ENCODE measurements at places on chromosomes 1 and 21.

DNA sequence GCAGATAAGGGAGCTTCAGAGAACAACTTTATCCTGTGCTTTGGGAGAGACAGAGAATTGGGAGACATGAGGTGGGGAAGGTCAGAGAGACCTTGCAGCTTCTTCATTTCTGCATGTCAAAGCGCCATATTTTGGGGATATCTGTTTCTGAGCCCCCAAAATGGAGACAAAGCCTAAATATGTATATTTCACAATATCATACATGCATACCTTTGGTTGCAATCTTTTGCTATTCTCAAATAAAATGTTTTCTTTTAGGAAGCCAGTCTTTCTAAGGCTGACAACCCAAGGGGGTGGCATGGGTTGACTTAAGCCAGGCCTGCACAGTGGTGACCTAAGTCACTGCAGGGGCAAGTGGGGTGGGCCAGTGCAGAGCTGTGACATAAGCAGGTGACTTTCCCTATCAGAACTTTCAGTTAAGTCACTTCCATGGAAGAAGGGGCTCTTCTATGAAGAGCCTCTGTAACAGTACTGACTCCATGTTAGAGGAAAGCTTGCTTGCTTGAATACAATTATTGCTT lies 13.9 kb upstream of the MRPL55 start:
- peaks cover 10% of the 10 kb centered on the region for H3K27me3 ChIP-seq
- H3K36me3 ChIP-seq: no peaks in the 10 kb centered on the region
- H3K27ac ChIP-seq: no peak overlapping the region
- no peaks in the 10 kb centered on the region for H3K4me1 ChIP-seq
- DNase-seq: no peak

- H3K27ac ChIP-seq: no peak overlapping the region
- DNase-seq: no peak
- no peaks in the 10 kb centered on the region for H3K36me3 ChIP-seq
Measured at GRCh38 chr1:211623515-211623914, 44.6 kb upstream of the SLC30A1 start.

DNA sequence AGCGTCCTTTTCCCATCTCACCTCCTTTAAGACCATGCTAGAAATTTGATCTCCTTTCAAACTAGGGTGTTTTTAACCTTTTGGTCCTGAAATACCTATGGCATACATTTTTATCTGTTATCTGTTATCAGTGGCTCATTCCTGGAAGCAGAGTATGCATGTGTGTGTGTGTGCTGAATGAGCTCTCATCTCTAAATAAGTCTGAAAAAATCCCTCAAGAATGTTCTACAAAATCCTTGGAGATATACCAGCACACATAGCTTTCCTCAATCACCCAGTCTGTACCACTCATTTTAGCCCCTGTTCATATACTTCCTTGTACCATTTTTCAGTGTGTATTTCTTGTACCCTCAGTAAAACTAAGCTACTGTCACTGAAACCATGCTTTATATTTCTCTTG lies 6.0 kb upstream of the DARS2 start:
- H3K4me3 ChIP-seq: no peak overlapping the region
- peaks cover 13% of the 10 kb centered on the region for H3K4me1 ChIP-seq

DNA sequence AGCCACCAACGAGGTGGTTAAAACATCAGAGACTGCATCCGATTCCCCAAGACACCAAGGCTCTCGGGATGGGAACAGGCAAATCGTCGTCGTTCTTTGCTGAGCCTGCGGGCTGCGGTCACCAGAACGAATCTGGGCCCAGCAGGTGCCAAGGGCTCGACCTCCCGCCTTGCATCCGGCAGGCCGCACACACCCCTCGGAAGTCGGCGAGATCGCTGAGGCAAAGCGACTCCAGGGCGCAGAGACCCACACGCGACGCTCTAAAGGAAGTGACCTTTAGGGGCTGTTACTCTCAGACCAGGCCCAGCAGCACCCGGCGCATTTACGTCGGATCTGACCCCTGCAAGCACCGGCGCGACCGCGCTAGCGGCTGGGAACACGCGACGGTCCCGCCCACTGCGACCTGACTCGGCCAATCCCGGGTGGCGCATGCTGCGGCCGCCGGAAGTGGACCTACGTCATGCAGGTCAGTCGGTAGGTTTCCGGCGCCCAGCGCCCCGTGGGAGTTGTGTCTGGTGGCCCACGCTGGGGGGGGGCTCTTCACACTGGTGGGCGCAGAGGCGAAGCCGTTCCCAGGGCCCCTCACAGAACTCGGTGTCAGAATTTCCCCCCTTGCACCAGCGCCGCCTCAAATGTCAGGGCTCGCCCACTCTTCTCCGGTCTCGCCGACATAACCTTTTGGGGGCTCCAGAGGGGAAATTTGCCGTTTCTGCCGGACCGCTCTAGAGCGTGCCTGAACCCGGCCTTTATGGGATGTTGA lies 7.5 kb upstream of the PARK7 start:
- no peaks in the 10 kb centered on the region for H3K4me1 ChIP-seq
- H3K27me3 ChIP-seq: peaks cover 7% of the 10 kb centered on the region
- peak overlapping the region; percentile 31 for H3K4me3 ChIP-seq
- no peak for DNase-seq

- peak overlapping the region; percentile 86 for H3K4me3 ChIP-seq
- H3K27me3 ChIP-seq: no peaks in the 10 kb centered on the region
- no peak for DNase-seq
Measured at GRCh38 chr1:150970808-150971582, 3.6 kb downstream of the CERS2 start.

DNA sequence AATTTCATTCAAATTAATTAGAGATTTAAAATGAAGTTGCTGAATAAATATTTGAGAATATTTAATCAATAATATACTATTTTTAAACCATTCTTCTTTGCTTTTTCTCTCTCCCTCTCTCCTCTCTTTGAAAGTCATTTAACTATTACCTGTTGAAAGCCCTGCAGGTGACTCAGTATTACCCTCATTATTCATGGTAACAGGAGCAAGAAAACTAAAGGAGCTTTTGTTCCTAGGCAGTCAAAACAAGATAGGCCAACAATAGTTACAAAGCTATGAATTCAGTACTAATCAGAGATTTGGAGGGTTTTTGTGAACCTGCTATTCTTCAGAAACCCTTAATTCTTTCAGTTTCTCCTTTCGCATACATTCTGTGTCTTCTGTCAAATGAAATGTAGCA lies 721.3 kb upstream of the NCAM2 start:
- no peak overlapping the region for H3K4me3 ChIP-seq
- H3K27ac ChIP-seq: no peak overlapping the region
- H3K27me3 ChIP-seq: no peaks in the 10 kb centered on the region
- no peak for DNase-seq
- H3K4me1 ChIP-seq: no peaks in the 10 kb centered on the region

DNA sequence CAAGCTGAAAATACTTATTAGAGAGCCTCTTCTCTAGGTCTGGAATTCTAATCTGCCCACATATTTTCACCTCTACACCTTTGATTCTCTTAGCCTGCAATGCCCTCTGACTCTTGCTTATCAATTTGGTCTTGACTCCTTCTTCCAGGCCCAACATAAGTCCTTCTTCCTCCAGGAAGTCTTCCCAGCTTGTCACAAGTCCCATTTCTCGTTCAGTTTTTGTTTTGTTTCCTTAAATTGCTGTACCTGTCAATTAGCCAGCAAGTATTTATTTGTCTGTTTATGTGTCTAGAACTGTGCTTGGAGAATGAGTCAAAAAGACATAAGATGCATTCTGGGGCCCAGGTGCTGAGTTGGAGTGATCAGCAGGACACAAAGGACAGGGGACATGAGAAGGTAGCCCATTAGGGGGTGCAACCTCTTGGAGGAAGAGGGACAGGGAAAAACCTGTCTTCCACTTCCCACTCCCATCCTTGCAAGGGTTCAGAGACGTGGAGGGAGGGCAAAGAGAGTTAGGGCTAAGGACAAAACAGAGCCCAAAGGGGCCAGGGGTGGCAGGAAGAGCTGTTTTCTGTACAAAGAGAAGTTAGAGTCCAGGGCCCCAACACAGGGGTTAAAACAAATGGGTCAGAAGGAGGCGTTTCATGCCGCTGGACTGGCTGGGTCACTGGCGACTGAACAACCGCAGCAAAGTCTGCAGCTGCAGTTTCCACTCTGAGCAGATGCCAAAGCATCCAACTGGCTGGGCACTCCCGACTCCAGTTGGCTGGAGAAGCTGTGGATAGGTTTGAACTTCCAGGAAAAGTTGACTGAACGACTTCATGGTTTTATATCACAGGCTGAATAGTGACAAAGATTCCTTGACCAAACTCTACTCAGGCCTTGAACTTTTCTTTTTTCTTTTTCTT lies 10.7 kb upstream of the CNR2 start:
- no peak overlapping the region for H3K4me3 ChIP-seq
- H3K4me1 ChIP-seq: no peaks in the 10 kb centered on the region
- DNase-seq: no peak
- H3K36me3 ChIP-seq: no peaks in the 10 kb centered on the region
- H3K27ac ChIP-seq: no peak overlapping the region
- peaks cover under 1% of the 10 kb centered on the region for H3K27me3 ChIP-seq

- no peaks in the 10 kb centered on the region for H3K36me3 ChIP-seq
- H3K4me1 ChIP-seq: peaks cover 16% of the 10 kb centered on the region
- H3K27me3 ChIP-seq: peaks cover 95% of the 10 kb centered on the region
- H3K27ac ChIP-seq: peak overlapping the region; percentile 46
Measured at GRCh38 chr21:36710729-36711048, 11.8 kb downstream of the SIM2 start.

DNA sequence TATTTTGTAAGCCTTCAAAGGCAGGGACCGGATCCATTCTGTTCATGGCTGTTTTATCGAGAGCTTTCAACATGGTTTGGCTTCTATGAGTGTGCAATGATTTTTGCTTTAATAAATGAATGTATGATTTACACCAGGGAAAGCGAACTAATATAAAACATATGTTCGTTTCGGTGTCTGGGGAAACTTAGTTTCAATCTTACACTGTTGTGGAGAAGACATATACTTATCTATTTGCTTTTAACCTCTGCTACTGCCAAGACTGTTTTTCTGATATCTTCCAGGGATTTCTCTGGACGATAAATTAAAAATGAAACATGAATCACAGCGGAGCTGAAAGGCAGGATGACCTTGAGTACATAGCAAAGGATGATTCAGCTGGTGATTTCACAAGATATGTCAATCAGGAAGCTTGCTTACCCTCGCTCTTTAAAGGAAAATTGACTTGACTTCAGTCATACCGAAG lies 14.7 kb upstream of the CYYR1 start:
- no peak overlapping the region for H3K27ac ChIP-seq
- H3K36me3 ChIP-seq: no peaks in the 10 kb centered on the region

DNA sequence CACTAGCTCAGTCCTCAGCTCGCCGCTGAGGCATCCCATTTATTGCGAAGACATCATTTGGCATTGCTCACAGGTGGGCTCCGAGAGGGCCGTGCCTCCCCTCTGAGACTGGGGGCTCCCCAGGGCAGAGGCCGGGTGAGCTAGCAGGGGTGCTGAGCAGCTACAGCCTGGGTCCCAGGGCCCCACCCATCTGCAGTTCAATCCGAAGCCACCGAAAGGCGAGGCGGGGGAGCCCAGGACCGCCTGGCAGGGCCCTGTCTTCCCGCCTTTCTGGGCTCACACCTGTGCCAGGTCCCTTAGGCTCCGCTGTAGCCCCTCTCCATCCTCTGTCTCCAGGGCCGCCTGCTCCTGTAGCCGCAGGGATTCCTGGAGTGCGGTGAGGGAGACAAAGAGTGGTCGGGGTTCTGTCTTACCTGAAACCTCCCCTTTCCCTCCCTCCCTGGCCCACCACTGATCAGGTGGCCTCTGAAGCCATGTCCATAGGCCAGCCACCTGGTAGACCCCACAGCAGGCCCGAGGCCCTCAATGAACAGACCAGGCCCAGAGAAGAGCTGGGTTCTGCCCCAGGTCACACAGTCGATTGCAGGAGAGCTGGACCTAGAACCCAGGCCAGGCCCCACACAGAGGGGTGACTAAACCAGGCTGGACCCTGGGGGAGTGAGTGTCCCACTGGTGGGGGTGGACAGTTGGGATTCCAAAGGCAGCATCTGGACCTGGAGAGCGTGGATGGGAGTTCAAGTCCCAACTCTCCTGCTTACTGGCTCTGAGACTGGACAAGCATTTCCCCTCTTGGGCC lies 18.1 kb upstream of the NBPF1 start:
- no peaks in the 10 kb centered on the region for H3K27me3 ChIP-seq
- H3K27ac ChIP-seq: no peak overlapping the region
- no peak overlapping the region for H3K4me3 ChIP-seq
- H3K36me3 ChIP-seq: peaks cover 24% of the 10 kb centered on the region
- DNase-seq: peak; percentile 86

GRCh38 chr1:62280150-62280549 lies 39.1 kb downstream of the KANK4 start:
- DNase-seq: no peak
- no peak overlapping the region for H3K4me3 ChIP-seq
- H3K4me1 ChIP-seq: peaks cover 54% of the 10 kb centered on the region
- peaks cover 26% of the 10 kb centered on the region for H3K36me3 ChIP-seq

- no peak overlapping the region for H3K27ac ChIP-seq
- H3K4me1 ChIP-seq: peaks cover 5% of the 10 kb centered on the region
- H3K36me3 ChIP-seq: no peaks in the 10 kb centered on the region
- H3K27me3 ChIP-seq: no peaks in the 10 kb centered on the region
- no peak overlapping the region for H3K4me3 ChIP-seq
- DNase-seq: no peak
Measured at GRCh38 chr1:95889400-95889799, 655.4 kb downstream of the RWDD3 start.

- no peak for DNase-seq
- H3K4me1 ChIP-seq: no peaks in the 10 kb centered on the region
- H3K27ac ChIP-seq: no peak overlapping the region
- no peak overlapping the region for H3K4me3 ChIP-seq
Measured at GRCh38 chr1:178513278-178513983, 522 bp downstream of the TEX35 start.

GRCh38 chr1:6438047-6438525 lies 13.5 kb downstream of the ESPN start:
- H3K4me1 ChIP-seq: peaks cover 17% of the 10 kb centered on the region
- H3K4me3 ChIP-seq: peak overlapping the region; percentile 80
- no peak for DNase-seq
- H3K27me3 ChIP-seq: peaks cover 28% of the 10 kb centered on the region

DNA sequence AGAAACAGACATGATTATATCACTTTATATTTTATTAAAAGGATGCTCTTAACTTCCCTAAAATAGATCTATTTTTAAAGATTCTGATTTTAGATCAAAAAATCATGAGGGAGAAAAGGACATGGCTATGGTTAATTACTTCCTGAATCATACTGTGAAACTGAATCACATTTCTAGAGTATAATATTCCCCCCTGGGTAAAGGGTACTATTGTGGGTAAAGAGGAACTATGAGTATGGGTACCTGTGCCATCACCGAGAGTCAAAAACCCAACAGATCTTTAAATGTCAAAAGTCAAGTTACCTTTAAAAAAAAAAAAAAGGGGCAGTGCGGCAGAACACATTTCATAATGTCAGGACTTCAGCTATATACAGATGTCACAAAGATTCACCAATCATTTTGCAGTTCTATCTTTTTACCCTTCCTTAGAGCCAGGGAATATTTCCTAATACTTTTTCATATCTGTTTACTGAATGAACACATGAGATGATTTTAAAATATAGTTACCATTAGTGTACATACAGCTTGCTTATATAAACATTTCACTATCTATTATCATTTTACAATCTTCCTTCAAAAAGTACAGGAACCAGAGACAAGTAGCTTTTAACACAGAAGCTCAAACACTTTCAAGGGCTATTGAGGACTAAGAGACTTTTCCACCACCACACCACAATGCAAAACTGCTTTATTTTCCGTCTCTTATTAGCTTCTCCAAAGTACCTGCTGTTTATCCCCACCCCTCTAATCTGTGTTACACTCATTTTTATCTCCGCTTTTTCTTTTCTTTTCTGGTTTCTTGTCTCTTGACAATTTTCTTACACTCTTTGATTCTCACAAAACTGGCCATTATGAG lies 45.0 kb downstream of the EVI5 start:
- H3K36me3 ChIP-seq: peaks cover 3% of the 10 kb centered on the region
- H3K4me1 ChIP-seq: no peaks in the 10 kb centered on the region
- no peak overlapping the region for H3K27ac ChIP-seq

Measured in type B pancreatic cell (in vitro differentiated cells).